ENCODE measurements at places on chromosomes 12 and 14. TPM values are rescaled to one million over a fixed set of nuclear protein-coding genes. Genes with fewer than 3 reads are reported as not detected.

GRCh38 chr14:53190938-53191337 lies 37.8 kb upstream of the DDHD1 start:
- DNase-seq = no peak

The NPAS3 gene
- 2.0 TPM for total RNA-seq

DNA sequence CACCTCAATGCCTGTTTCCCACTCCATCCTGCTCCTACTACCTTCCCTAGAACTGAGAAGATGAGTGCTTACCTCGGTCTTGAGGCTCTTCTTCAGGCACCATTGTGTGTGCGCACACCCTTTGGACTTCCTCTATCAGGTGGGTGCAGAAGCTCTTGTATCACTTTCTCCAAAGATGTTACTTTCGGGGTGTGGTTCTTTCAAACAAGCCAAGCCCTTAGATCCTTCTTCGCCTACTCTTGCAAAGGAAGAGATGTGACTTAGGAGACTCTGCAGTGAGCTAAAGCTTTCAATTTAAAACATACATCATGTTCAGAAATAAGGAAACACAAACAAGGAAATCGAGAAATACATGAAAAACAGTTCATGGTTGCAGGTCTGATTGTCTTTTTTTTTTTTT lies at the start of gene CLEC4C:
TSS of gene CLEC4C (minus strand) at position 130 of the 400 bp plus-strand sequence. CDS start at position 103, 27 bp downstream.
- no peak for DNase-seq

GRCh38 chr12:103012884-103013283 lies 55.4 kb downstream of the ASCL1 start:
- no peak for DNase-seq

The WIF1 gene
- not detected for total RNA-seq

The JPH4 gene
- 1.1 TPM for total RNA-seq

DNA sequence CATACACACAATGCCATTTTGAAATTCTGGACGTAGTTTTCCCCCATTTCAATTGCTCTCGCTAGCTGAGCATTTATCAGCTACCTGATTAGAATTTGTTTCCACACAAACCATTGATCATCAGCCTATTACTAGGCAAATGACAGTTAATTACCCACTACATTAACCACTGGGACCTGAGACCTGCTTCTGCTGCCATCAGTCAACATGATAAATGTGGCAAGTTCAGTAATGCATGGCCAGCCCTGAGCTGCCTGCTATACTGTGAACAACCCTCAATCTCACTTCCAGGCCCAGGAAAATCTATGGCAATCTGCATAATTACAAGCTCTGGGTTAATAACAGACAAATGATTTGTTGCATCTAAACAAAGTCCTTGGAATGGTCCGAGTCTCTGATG lies 43.5 kb downstream of the LMO3 start:
- no peak for DNase-seq

GRCh38 chr12:87518481-87518880 lies 510.7 kb downstream of the C12orf50 start:
- DNase-seq = no peak

- DNase-seq = no peak
Observed at GRCh38 chr12:55925870-55926737, 1.6 kb downstream of the PYM1 start.
